ENCODE measurements at places on chromosomes 16 and 17.

- DNase-seq = no peak
Observed at GRCh38 chr16:70700101-70701020, 14.5 kb upstream of the MTSS2 start.

- no peak for DNase-seq
Observed at GRCh38 chr17:77373299-77374169, 232.8 kb downstream of the SEC14L1 start.

DNA sequence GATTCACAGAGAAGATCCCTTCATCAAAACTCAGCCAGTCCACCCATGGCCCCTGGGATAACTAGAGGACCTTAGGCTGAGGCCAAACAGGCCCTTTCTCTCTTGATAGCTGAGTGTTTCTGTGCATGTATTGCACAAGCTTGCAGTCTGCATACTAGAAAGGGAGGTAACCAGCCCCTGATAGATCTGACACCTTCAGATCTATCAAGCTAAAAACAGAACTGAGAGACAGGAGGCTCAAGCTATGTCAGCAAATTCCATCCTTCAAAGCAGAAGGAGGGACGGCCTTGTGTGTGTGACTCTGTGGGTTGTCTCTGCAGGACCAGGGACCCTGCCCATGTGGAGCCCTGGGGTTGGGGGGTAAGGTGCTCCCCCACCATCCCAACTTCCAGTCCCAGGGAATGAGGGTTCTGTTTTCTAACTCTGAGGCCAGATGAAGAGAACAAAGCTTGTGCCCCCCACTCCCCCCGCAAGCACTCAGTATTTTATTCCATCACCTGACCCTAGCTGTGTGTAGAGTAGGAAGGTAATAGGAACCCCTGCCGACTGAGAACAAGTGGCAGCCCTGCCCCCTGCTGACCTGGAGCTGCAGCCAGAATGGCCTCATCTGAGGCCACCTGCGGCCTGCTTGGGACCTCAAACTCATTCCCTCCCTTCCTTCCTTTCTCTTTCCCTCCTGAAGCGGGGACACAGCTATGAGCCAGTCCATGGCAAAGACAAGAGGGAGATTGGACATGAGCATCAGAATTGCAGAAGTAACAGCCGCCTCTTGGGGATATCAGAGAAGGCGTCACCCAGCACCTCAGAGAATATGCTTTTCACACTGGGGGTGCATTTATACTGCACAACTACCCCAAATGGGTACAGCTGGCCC lies 63.8 kb downstream of the SMPD3 start:
- peak; percentile 6 for DNase-seq

DNA sequence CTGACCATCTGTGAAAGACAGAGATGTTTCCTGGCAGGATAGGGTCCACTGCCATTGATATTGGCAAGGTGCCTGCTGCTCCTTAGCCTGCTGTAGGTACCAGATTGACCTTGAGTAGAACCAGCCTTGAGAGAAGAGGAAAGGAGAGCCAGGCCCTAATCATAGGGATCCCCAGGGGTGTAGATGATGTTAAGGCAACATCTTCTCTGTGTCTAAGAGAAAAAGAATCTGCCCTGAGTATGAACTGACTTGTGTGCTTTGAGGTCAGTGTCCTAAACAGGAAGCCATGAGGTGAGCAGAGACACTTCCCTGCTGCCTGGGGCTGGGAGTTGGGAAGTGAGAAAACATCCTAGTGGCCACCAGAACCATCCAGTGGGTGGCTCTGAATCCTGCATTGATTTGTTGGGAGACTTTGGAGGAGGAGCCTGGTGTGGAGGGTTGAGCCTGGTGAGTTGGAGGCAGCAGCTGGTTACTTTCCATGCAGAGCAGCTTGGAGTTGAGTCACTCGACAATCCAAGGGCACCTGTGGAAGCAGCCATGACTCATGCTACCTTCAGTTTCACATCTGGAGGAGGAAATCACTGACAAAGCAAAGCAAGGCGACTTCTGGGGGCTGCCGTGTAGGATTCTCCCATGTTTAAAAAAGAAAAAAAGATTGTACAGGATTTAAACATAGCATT lies 47.8 kb downstream of the BMERB1 start:
- no peak for DNase-seq

- DNase-seq = peak; percentile 70
Observed at GRCh38 chr16:24504472-24505345, 34.7 kb upstream of the RBBP6 start.
